GM04503 (cell line): ENCODE measurements at places on chromosomes 7 and 10.

GRCh38 chr7:118642396-118642795, 417.9 kb downstream of the ANKRD7 start:
- DNase-seq, result no peak

- DNase-seq, result no peak
These were observed 17.5 kb downstream of the RASGEF1A start for GRCh38 chr10:43249151-43249961.

DNA sequence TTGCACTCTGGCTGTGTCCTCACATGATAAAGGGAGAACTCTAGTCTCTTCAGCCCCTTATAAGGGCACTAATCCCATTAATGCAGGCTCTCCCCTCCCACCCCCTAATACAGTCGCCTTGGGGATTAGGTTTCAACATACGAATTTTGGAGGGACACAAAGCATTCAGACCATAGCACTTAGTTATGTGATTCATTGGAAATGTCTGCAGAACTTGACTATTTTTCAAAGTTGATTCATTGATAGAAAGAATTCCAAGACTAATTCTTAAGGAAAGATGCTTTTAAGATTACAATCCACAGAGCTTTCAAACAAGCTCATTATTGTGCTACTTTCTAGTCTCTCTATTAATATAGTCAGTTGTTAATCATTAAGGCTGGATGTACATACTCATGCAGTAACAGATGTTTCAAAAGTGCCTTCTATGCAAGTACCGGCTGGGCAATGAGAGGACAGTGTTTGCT, 85.3 kb upstream of the RPA3 start:
- DNase-seq, result no peak

- DNase-seq, result no peak
These were observed 345.7 kb downstream of the GLRX3 start for GRCh38 chr10:130481936-130482335.

GRCh38 chr7:57651006-57651405, 201.0 kb downstream of the ZNF716 start:
- no peak for DNase-seq

GRCh38 chr7:75945297-75946168, 30.6 kb downstream of the POR start:
- DNase-seq, result no peak

- peak; percentile 83 for DNase-seq
These were observed at the start of gene TRIP6 for GRCh38 chr7:100867040-100867775. Gene TRIP6 (plus strand): TSS chr7:100867387. CDS start chr7:100867498, 111 bp downstream.

DNA sequence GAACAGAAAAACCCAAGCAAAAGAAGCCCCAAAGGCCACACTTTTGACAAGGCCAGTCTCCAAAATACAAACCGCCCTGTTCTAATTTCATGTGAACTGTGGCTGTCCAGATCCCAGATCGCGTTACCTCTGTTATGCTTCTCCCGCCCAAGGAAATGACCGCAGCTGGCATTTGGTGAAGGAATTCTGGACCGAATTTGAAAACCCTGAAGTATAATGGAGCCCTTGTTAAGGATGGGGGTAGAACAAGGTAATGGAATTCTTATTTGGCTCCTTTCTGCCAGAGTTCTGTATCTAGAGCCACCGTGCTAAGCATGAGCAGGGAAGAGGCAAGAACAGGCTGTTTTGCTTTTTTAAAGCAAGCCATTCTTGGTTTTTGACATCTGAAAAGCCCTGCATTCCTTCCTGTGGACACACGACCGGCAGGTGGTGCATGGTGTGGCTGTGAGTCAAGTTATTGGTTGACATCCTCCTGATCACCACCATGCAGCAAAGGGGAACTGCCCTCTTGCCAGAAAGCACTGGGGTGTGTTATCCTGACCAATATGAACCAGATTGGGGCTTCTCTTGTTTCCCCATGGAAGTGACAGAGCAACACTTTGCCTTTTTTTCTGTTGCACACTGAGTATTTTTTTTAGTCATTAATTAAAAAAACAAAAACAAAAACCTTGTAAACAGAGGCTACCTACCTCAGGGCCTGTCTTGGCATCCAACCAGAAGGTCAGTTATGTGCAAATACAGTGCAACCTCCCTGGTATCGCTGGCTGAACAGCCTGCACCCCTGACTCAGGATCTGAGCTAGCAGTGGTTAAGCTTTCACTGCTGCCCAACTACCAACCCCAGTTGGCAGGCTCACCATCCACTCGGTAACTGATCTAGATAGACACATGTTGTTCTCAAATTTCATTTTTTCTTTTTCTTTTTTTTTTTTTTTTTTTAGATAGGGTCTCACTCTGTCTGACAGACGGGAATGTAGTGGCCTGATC, 14.2 kb downstream of the UCMA start:
- DNase-seq, result no peak

DNA sequence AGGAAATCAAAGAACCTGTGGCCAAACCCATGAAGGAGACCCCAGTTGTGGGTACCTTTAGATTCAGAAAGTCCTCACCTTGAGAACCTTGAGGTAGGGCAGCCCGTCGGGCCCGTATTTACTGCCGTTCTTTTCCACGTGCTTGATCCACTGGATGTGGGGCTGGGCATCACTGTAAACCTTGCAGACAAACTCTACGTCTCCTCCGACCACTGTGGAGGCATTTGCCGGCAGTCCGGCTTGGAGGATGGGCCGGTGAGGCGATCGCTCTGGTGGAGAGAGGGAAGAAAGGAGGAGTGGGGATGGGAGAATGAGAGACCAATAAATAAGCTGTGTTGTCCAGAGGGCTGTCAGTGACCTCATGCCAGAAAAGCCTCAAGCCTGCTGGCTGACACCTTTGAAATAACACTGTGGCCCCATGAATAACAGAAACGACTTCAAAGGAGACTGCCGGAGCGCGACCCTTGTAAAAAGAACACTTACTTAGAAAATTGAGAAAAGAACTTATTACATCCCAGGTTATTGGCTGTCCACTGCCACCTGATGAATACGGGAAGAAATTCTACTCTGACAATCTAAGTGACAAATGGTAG, 78.2 kb downstream of the FGFR2 start:
- no peak for DNase-seq

DNA sequence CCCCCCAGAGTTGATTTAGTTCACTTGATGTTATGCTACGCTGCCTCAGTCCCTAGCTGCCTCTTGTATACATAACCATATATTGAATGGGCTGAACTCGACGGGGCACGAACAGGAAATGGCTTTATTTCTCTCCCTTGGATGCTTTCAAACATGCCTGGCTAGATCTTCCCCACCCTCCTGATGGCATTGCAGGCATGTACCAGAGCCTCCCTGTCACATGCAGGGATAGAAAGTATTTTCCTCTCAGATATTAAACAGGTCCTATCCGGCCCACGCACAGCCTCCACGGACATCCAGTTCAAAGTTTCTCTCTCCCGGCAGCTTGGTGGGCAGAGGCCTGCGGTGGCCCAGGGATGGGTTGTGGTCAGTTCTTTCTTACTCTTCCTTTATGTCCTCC, 422.1 kb downstream of the RPS24 start:
- DNase-seq, result no peak

- DNase-seq, result no peak
These were observed 5.0 kb downstream of the PRKAG2 start for GRCh38 chr7:151871904-151872303.

- DNase-seq, result no peak
These were observed 2.0 kb downstream of the MYO1G start for GRCh38 chr7:44976746-44977196.

DNA sequence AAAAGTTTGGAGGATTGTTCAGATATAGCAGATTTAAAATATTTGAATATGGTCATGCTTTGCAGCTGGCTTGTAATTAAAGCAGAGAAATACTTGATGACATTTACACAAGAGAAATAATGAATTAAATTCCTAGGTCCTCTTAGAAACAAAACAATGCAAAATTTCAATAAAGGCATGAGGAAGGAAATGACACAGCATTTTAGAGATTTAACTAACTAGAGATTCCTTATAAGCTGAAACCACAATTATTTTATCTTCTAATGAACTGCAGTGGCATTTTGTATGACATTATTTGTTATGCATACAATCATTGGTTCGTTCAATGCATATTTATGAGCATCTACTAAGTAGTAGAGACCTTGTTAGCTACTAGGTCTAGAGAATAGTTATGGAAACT, 490.9 kb downstream of the ZWINT start:
- no peak for DNase-seq

- no peak for DNase-seq
These were observed 249.8 kb upstream of the TCF7L2 start for GRCh38 chr10:112700215-112700671.

DNA sequence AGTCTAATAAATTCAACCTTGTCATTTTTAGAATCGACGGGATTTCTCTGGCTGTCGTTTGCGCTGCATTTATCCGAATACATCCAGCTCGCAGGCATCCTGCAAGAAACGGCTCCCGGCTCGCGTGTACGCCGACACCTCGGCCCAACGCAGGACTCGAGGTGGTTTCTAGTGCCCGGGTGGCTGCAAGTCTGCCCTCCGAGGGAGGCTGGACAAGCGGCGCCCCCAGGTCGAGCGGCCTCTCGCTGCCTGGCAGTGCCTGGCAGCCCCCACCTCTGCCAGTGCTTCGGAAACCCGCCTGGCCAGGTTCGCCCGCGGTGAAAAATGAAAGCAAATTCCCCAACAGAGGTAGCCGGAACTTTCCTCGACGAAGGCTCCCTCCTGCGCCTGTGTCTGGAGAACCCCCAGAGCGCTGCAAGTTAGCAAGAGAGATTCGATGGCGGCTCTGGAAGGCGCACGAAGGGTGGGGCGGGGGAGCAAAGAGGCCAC, 5.7 kb upstream of the ZNF503 start:
- no peak for DNase-seq

DNA sequence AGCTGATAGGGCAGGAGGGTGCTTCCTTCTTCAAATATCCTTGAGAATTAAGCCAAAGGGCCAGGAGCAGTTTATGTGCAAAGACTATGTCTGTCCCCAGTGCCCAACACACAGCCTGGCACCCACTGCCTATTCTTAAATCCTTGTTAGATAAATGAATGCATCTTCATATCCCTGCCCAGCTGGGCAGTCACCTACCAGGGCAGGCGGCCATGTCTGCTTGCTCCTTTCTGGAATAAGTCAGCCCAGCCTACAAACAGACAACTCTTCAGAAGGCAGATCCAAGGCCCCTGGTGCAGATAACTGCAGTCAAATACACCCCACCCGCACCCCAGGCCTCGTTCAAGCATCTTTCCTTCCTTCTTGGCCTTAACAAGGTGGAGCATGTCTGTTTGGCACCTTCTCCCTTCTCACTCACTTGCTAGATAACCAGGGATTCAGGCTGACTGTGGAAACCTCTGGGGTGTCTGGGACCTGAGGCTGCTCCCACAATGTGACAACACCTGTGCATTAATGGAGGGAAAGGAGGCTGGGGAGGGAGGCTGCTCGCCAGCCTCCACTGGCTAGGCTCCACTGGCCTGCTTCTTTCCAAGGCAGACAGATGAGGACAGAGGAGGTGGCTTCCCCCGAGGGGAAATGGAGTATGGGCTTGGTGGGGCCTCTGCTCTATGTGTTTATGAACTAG, 59.9 kb upstream of the COL13A1 start:
- no peak for DNase-seq

DNA sequence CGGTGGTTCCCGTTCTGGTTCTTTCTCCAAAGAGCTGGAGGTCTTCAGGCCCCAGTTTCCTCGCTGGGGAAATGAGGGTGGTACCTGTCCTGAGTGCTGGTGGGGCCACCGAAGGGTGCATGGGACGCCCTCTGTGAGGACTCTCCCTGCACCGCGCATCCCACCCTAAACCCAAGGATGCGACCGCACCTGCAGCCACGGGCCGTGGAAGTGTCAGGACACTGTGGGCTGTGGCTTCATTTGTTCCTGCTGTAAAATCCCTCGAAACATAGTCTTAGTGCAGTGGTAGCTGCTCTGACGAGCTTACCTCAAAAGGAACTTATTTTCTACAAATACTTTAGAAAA, 84.1 kb downstream of the NKX6-2 start:
- DNase-seq, result no peak
